ENCODE measurements at places on chromosomes 7 and 10. TPM values are rescaled to one million over a fixed set of nuclear protein-coding genes. Genes with fewer than 3 reads are reported as not detected.
A peak's percentile ranks its signal among the peaks of the same experiment; 100 is the strongest.

- DNase-seq, result peak; percentile 82
Observed at GRCh38 chr7:84194484-84195271, at the start of gene SEMA3A. TSS of gene SEMA3A (minus strand) at chr7:84194789. CDS start at chr7:84194586, 203 bp downstream.

- DNase-seq, result no peak
Observed at GRCh38 chr10:3150366-3150765, 22.2 kb downstream of the PITRM1 start.

GRCh38 chr10:55160655-55161283 lies 359.7 kb upstream of the PCDH15 start:
- peak; percentile 27 for DNase-seq

Gene AZGP1
- total RNA-seq, result not detected

Gene RAMP3
- not detected for total RNA-seq

DNA sequence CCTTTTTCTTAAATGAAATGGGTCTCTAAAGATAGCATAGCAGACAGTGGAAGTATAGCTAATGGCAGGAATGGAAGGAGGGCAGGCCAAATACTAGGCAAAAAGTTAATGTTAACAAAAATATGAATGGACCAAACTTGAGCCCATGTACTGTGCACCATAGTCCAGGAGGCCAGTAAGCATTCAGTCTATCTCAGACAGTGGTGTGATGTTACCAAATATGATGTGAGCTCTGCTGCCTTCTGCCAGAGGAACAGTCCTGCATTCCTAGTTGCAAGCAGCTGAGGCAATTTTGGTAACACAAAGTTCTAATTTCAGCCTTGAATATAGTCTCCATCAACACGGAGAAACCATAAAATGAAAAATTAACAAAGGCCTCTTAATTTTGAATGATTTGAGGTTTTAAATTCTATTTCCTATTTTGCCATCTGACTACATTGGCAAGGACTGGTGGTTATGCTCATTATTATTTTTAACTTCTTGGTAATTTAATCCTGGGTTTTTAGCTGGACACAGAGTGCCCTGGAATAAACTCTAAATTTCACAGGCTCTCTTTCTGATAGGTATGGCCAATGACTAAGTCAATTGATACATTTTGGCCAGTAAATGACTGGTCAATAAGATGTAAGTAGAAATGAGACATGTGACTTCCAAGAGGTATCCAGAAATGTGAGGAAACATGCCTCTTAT lies 317.0 kb upstream of the MYO3A start:
- no peak for DNase-seq

GRCh38 chr10:930625-931325 lies 730 bp downstream of the LARP4B start:
- peak; percentile 38 for DNase-seq

- DNase-seq, result no peak
Observed at GRCh38 chr10:19777806-19778205, 38.4 kb upstream of the PLXDC2 start.

Gene FFAR4
- not detected for total RNA-seq

GRCh38 chr10:68121020-68121743 lies 11.9 kb downstream of the MYPN start:
- no peak for DNase-seq

DNA sequence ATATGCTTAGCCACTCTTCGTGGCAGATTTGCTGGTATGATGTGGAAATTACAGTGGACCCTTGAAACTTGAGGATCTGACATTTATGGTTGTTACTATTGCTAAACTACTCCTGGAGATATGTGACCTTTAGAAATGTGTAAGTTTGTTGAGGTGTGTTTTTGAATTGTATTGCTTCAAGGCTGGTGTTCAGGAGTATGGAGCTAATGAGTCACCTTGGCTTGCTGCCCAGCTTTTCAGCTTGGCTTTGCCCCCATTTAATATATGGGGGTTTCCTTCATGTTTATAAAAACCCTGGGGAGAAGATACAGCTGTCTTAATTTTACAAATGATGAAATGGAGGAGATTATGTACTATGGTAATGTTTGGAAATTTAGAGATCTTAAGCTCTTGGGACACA lies 11.6 kb downstream of the HBP1 start:
- peak; percentile 73 for DNase-seq

GRCh38 chr7:95919556-95919955 lies 147.2 kb downstream of the DYNC1I1 start:
- DNase-seq, result no peak

- DNase-seq, result no peak
Observed at GRCh38 chr10:108323274-108323798, 1158.8 kb upstream of the SORCS1 start.

Gene LMBR1
- 104 TPM for total RNA-seq

DNA sequence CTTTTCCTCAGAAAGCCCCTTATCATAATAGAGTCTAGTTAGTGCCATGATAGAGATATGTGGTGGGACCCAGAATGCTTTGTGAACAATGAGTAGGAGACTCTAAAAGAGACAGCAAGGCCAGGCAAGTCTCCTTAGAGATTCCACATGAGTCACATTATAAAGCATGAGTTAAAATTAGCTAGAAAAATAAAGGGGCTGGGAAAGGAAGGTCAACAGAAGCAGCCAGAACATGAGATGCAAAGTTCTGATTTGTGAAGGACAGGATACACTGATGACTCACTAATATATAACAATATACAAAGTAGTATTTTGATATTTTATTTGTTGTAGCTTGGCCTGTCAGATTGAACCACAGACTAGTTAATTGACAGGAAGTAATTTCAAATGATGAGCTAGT lies 25.3 kb upstream of the SNX13 start:
- peak; percentile 74 for DNase-seq

Gene PUS7
- total RNA-seq, result 25.8 TPM

DNA sequence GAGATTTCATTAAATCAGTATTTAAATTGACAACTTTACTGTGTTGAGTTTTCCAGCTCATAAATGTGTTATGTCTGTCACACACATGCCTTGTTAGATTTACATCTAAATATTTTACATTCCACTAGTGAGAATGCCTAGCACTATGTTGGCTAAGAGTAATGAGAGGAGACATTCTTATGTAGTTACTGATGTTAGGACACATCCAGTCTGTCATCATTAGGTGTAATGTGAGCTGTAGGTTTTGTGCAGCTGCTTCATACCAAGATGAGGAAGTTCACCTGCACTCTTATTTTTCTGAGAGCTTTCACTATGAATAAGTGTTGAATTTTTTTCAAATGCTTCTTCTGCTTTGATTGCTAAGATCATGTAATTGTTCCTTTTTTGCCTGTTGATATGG lies 218.0 kb upstream of the IGFBP3 start:
- peak; percentile 57 for DNase-seq

Gene GBX1
- not detected for total RNA-seq

DNA sequence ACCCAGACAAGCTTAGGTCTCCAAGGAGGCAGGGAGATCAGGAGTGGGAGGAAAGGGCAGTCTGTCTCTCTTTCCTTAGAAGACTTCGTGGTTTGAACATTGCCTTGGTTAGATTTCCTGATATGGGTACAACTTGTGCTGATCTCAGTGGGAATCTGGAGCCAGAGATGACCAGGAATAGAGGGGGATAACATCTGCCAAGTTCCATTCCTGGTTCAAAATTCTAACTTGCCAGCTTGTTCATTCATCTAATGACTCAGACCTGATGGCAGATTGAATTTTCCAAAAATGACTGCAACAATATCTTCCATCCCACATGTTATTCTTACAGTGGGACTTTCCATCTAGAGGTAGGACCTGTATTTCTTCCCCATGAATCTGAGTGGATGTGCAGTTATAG lies 394.3 kb upstream of the PODXL start:
- no peak for DNase-seq

GRCh38 chr10:28587270-28587969 lies 54.5 kb downstream of the WAC start:
- no peak for DNase-seq

- no peak for DNase-seq
Observed at GRCh38 chr7:33500703-33501701, 371.6 kb downstream of the BBS9 start.

Gene ASB13
- 17.4 TPM for total RNA-seq

Gene TMEM229A
- total RNA-seq, result not detected

GRCh38 chr10:128345353-128345752 lies 219.1 kb upstream of the MKI67 start:
- DNase-seq, result no peak

DNA sequence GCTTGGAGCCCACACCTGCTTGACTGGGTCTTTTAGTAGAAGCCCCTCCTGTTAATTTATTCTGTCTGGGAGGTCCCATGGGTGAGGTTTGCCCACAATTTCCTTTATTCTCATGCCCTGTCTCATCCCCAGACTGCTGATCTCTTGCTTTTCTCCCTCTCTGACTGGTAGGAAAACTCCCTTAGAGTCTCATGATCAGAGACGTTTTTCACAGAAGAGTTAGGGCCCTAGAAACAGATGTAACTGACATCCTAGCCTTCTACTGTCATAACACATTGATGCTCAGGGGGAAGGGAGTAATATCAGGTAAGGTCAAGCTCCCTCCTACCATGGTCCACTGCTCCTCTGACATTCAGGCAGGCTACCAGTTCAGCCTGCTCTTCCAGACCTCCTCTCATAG lies 43.7 kb upstream of the WASL start:
- DNase-seq, result no peak

Gene LIPM
- total RNA-seq, result not detected

Gene ANKRD61
- total RNA-seq, result 0.37 TPM

GRCh38 chr10:18158773-18159265 lies 18.6 kb downstream of the CACNB2 start:
- DNase-seq, result no peak

DNA sequence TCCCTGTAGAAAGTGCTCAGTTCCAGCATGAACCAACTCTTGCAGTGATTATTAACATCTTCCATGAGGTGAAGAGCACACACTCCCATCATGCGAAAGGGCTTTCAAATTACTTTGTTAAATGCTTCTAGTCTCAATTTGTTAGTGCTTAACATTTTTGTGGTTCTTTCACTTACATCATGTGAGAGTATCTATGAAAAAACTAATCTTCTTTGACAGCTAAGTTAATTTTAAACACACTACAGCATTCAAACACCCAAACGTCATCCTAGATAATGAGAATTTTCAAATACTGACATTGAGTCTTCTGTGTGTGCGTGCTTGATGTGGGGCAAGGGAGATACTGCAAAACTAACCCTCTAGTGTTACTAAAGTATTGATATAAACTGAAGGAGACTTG lies 84.8 kb downstream of the ETV1 start:
- DNase-seq, result no peak

Gene MAGI2
- 0.84 TPM for total RNA-seq

All from HT1080 (cell line).